ENCODE measurements at places on chromosomes 12 and 14.
A peak's percentile ranks its signal among the peaks of the same experiment; 100 is the strongest.

DNA sequence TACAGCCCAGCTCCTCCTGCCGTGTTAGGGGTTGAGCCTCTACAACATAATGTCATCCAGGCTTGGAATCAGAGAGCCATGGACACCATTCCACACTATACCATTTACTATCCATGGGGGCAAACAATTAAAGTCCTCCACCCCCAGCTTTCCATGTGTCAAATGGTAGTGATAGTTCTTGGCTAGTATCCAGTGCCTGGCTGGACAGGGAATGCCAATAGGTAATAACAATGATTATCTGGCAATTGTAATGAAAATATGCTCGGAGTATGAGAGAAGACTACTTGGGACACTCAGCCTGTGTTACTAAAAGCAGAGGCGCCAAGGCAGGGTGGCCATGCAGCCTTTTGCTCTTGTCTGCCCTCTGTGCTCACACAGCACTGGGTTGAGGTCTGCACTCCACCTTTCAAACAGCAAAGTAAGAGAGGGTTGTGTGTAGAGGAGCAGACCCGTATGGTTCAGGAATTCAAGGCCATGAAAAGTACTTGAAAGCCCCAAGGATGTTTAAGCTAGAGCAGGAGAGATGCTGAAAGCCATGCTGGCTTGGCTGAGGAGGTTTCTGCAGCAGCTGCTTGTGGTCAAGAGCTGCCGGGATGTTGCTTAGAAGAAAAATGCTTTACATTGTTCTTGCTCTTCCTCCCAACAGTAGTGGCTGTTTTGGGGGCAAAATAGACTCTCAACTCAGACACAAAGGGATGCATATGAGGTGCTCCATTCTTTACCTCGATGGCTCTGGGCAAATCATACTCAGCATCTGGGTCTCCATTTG is 10.6 kb downstream of the SERPINA3 start:
- DNase-seq = no peak

DNA sequence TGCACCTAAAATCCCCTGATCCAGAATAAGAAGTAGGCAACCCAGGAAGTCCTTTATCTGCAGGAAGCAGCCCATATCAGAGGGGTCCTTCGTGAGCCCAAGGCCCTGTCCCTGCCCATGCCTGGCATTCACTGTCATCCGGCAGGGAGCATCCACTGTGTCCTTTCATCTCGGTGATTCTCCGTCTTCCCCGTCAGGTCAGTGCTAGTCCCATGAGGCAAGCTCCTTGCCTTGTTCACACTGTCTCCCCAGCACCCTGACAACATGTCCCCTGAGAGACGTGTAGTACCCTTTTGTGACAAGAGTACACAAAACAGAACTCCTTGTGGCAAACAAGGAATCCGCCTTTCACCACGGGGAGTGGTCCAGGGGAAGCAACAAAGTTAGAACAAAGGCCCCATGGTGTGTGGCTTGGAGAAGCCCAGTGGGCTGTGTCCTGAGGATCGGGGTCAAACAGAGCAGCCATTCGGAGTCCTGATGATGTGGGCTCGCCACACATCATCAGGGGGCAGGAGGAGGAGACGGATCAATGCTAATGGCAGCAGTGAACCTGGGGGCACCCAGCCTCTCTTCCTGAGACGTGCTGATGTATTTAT is 112.1 kb downstream of the DICER1 start:
- no peak for DNase-seq

DNA sequence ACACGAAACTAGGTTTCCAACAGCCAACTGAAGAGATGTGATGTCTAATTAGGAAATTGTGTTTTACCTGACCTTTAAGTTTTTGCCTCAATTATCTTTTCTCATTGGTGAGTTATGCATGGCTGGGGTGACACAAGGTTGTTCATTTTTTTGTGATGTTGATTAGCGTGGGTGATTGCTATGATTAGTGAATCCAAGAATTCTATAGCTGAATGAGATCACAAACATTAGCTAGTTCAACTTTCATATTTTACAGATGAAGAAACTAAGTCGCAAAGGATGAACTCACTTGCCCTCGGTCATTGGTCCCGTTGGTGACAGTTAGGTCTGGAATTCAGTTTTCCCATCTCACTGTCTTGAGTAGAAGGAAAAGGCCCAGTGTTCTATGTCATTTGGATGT is 32.6 kb upstream of the LMNTD1 start:
- no peak for DNase-seq

DNA sequence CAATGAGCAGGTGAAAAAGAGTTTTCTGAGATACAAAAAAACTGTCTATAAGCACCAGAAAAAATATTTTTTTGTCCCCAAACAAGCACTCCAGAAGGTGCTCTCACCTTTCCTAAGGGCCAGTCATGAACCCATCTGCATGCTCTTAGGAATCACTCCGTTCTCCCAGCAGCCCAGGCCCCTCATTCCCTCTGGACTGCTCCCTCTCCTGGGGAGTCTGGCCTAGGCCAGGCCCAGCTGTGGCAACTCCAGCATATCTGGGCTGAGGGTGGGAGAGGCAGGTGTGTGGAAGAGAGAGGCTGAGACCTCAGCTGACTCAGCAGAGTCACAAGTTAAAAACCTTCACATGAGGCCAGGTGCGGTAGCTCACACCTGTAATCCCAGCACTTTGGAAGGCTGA is 54.6 kb downstream of the TRAFD1 start:
- DNase-seq = no peak

DNA sequence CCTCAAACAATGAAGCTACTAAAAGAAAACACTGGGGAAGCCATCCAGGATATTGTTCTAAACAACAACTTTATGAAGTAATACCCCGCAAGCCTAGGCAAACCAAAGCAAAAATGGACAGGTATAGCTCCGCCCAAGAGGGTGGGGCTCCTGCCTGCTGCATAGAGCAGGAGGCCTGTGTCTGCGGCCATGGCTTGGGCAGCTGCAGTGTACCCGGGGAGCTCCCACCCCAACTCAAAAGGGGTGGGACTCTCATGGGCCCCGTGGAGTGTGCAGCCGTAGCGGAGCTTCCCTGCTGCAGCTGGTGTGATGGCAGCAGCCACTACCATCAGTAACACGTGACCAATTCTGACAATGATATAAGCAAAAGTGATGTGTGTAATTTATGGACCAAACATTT is 264.2 kb upstream of the KITLG start:
- no peak for DNase-seq

GRCh38 chr12:262113-262512 is 523 bp downstream of the SLC6A13 start:
- DNase-seq = no peak

DNA sequence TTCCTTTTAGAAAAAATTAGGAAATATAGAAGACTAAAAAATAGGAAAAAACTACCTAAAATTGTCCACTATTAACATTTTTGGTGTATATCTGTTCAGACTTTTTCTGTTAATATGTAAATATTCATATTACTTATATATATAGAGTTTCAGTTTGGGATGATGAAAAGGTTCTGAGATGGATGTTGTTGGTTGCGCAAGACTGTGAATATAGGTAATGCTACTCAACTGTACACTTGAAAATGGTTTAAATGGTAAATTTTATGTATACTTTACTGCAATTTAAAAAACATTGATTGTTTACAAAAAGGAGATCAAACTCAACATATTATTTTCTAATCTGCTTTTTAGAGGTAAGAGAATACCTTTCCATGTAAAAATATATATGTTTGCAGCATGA is 200.9 kb downstream of the RAD51B start:
- DNase-seq = no peak

DNA sequence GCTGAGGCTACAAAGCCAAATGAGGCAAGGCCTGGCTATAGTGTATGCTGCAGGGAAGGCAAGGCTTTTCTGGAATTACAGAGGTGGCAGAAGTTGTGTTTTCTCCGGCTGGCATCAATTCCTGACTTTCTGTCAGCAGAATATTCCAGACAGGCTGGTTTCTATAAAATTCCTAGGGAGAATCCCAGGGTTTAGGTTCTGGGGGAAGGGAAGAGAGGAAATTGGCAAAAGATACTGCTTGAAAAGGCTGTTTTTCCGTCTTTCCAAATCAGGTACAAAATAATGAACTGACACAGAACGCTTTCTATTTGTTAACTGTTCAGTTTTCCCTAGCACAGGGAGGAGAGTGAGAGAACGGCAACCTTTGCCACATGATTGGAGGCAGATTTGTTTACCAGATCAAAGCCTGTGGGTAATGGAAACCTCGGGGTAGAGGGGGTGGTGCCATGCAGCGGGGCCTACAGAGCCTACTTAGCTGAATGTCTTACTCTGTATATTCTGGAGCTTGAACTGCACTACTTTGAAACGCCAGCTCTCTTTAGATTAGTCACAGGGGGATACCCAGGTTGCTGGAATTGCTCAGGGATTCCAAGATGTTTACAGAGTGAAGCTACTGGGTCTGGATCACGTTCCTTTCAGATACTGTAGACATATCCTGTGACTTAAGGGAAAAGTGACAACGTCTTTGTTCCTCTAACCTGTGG is 65.8 kb upstream of the DACT1 start:
- peak; percentile 58 for DNase-seq

DNA sequence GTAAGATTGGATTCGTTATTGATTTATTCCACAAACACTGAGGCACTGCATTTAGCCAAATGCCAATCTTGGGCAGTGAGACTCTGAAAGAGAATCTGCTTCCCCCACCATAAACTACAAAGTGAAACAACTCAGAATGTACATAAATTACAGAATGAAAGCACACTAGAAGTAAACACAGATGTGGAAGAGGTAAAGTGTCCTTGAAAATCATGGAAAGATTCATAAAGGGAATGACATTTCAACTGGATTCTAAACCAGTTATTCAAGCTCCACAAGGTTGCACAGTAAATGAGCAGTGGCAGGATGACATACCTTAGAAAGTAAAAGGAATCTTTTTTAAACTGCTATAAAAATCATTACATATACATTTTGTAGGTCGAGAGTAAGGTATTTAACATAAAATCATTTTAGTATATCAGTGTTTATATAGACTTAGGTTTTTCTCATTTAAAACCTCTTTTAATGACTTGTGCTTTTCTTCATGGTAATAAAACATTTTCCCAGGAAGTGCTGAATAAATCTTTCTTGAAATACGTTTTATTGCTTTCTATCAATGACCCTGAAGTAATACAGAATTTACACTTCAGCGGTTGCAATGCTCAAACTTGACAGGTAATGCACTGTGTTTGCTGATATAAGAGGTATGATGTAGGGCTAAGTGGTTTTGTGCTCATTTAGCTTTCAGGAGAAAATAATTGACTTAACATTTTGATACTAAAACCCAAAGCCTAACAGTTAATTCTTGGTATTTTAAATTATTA is 270.6 kb downstream of the NAV3 start:
- DNase-seq = no peak

- DNase-seq = no peak
Measured at GRCh38 chr12:106170285-106170684, 31.5 kb upstream of the NUAK1 start.

DNA sequence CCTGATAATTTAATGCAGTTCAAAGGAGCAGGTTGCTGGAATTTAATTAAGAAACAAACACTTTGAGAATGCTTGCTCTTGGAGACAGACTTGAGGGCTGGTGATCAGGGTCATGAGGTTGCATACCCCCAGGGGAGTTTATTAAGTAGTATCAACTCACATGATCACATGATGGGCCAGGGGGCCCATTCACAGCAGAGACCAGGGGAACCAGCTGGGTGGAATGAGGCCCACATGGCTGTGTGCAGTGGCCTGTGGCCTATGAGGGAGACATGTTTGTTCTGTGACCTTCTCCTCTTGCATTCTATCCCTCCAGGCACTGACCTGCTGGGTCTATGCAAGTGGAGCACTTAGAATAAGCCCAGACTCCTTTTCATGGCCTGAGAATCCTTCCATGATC is 266.6 kb upstream of the PWP1 start:
- no peak for DNase-seq

DNA sequence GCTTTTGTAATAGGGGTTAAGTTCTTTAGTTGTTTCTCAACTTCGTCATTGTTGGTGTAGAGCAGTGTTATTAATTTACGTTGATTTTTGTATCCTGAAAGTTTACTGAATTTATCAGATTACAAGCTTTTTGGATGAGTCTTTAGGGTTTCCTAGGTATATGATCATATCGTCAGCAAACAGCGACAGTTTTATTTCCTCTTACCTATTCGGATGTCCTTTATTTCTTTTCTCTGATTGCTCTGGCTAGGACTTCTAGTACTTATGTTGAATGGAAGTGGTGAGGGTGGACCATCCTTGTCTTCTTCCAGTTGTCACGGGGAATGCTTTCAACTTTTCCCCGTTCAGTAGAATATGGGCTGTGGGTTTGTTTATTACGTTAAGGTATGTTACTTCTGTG is 37.8 kb downstream of the AEBP2 start:
- DNase-seq = no peak

DNA sequence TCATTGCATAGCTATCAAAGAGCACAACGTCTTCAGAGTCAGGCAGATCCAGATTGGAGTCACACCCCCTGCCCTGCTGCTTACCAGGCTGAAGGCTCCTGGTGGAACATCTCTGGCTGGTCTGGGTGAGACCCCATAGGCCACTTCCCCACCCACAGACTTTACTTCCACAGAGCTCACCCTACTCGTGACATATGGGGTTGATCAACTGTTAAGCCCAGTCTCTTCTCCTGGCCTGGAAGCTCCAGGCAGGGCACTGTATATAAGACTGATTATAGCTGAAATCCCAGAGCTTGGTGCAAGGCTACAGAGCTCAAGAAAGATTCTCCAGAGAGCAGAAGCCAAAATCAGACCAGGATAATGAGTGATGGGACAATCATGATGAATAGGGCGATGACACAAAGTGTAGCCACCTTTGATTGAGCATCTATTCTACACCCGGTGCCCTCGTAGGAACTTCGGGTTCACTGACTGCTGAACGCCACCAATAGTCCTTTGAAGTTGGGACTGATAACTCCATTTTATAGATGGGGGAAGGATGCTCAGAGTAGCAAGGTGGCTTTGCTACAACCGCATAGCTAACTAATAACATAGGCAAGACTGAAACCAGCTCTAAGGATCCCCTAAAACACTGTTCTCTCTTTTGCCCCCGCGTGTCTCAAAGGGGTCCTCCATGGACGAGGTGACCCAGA is 287.8 kb downstream of the BCL11B start:
- no peak for DNase-seq

- no peak for DNase-seq
Measured at GRCh38 chr14:100329233-100330006, 6.3 kb downstream of the SLC25A47 start.

Data from stimulated activated CD4-positive, alpha-beta T cell treated with anti-CD3 and anti-CD28 coated beads, TNF-alpha, amount 100 ng/mL, for 24 hours (primary cell).